ENCODE measurements at places on chromosomes 12 and 14.

GRCh38 chr12:132824053-132824452 is 4.6 kb downstream of the GOLGA3 start:
- no peak for DNase-seq

- DNase-seq = no peak
Observed at GRCh38 chr14:69226178-69226577, 33.8 kb upstream of the GALNT16 start.

DNA sequence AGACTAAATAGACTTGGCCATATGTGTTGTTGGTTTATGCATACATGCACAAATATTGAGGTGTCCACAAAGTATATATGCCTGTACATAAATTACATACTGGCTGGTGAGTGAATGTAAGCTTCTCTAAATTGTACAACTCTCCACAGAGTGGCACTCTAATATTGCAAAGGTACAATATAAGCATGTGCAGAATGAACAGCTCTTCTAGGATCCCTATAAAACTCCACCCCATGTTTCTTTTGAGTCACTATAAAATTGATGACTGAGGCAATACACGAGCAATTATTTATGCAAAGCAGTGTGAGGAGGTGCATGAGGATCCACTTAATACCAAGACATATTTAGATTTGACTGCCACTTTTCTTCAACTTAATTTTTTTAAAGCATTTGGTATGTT is 172.2 kb downstream of the NAV3 start:
- DNase-seq = no peak

GRCh38 chr14:29637411-29637810 is 290.2 kb downstream of the PRKD1 start:
- peak; percentile 32 for DNase-seq

GRCh38 chr12:100942984-100943749 is 148.6 kb downstream of the ANO4 start:
- DNase-seq = no peak

DNA sequence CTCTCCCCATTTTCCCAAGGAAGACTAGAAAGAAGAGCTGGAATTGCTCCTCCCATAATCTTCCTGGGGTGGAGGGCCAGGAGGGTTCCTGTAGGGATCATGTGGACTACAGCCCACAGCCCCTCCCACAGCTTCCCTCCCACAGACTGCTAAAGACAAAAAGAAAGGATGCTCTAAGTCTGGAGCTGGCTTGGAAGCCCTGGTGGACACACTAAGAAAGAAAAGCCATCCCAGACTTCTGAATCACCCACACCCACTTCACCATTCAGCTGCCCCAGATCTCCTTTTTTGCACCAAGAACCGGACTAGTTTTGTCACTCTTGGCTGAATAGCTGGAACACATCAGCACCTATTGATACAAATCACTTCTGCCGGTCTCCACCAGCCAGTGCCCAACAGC is 56.8 kb upstream of the PLXNC1 start:
- DNase-seq = no peak

GRCh38 chr14:54627540-54628363 is 60.8 kb downstream of the SAMD4A start:
- DNase-seq = no peak

DNA sequence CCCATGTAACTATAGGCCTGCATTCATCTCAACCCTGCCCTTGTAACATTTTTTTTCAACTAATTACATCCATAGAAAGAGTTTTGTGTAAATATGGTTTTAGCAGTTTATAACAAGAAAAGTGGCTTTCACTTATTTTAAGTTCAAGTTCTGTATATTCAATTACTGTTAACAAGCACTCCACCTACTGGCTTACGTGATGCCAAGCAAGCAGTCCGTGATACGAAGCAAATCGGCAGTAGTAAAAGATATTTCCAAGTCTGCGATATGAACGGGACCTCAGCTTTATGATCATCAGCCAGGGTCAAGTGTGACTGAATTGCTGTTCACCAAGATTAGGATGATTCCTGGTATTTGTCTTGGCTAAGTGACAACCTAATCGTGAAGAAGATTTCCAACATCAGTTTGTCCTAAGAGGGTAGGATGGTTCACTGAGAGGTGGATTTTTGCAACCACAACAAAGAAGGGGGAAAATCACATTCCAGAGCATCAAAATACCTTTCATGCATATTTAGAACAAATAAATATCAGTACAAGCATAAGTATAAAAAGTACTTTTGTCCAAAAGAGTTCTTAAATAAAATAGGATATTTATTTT is 456.2 kb downstream of the FOXG1 start:
- DNase-seq = no peak

GRCh38 chr12:32881107-32881506 is 15.5 kb downstream of the PKP2 start:
- DNase-seq = no peak

- DNase-seq = no peak
Observed at GRCh38 chr12:67980391-67980790, 8.9 kb upstream of the IFNG-AS1 start.

- no peak for DNase-seq
Observed at GRCh38 chr14:92470811-92471210, 42.8 kb upstream of the RIN3 start.

- no peak for DNase-seq
Observed at GRCh38 chr14:101542391-101542790, 18.9 kb upstream of the DIO3 start.

DNA sequence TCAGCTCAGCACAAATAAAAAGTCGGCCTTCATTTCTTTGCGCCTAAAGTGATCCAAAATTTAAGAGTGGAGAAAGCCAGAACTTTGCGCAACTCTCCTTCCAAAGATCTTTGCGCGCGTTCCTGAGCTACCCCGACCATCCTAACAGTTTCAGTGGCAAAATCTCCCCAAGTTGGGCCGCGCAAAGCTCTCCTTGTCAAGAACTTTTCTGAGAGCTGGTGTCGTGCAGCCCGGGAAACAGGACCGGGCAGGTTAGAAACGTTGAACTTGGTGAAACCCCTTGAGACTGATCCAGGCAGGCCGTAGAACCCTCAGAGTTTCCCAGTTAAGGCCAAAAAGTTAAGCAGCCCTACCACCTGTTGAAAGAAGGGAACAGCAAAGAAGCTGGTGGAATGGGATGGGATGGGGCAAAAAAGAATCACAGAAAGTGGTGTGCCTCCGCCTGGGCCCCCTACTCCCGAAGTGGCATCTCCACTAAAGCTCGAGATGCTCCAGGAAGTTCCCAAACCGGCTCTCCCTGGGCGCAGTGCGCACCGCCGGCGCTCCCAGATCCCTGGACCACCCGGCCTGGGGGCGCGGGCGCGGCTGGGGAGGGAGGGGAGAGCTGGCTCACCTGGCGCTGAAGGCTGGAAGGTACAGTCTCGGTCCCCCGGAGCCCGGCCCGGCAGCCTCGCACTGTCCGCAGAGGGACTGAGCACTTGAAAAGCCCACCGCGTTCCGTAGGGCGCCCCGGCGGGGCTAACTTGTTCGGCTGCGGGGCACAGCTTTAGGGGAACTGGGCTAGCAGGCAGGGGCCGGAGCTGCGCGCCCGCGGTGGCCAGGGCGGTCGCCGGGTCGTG is 768 bp downstream of the DBX2 start:
- no peak for DNase-seq

GRCh38 chr14:54474232-54474793 is 14.5 kb downstream of the GMFB start:
- no peak for DNase-seq

- no peak for DNase-seq
Observed at GRCh38 chr12:117235261-117235660, 45.0 kb upstream of the FBXO21 start.

GRCh38 chr12:92444763-92445162 is 258.0 kb upstream of the PLEKHG7 start:
- no peak for DNase-seq

GRCh38 chr14:71060274-71060673 is 153.0 kb downstream of the PCNX1 start:
- no peak for DNase-seq

DNA sequence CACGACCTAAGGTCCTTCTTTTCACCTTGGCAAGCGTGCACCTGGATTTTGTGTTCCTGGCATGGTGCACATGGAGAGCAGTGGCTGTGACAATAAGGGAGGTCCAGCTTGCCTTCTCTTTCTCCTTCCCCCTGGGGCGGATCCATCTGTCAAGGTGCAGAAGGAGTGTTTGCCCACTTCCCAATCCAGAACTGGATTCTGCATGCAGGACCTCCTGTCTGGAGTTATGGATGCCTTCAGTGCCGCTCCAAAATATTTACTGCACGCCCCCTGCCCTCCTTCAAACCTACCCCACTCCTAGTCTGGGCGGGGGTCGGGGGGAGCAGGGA is 192.7 kb downstream of the DPF3 start:
- DNase-seq = no peak

DNA sequence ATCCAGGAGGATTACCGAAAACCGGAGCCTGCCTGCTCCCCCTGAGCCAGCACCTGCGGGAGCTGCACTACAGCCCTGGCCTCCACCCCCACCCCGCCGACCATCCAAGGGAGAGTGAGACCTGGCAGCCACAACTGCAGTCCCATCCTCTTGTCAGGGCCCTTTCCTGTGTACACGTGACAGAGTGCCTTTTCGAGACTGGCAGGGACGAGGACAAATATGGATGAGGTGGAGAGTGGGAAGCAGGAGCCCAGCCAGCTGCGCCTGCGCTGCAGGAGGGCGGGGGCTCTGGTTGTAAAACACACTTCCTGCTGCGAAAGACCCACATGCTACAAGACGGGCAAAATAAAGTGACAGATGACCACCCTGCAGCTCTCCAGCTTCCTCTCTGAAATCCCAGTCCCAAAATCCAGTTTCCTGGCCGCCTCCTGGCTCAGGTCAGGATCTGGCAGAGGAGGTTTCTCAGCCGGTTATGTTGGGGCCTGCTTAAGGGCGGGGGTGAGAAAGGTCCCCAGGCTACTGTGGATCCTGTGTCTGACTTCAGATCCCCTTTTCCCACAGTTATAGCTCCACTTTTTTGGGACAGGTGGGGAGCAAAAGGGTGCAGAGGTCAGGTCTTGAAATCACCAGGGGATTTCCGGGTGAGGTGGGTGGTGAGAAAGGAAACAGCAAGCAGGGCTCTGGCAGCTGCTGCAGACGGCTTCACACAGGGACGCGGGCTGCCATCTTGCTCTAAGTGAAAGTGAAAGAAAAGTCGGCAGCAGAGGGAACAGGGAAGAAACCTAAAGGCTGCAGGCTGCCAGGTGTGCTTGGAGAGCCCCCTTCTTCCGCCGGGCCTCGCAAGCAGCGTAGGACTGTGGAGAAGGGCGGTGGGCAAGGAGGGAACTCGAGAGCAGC is at the start of gene TAPBPL:
Gene TAPBPL, plus strand, starts transcription at position 695 of the 897 bp plus-strand sequence. CDS start 207 bp downstream, outside the sequence.
- DNase-seq = peak; percentile 44

GRCh38 chr12:124298685-124299410 is 4.0 kb downstream of the RFLNA start:
- no peak for DNase-seq

DNA sequence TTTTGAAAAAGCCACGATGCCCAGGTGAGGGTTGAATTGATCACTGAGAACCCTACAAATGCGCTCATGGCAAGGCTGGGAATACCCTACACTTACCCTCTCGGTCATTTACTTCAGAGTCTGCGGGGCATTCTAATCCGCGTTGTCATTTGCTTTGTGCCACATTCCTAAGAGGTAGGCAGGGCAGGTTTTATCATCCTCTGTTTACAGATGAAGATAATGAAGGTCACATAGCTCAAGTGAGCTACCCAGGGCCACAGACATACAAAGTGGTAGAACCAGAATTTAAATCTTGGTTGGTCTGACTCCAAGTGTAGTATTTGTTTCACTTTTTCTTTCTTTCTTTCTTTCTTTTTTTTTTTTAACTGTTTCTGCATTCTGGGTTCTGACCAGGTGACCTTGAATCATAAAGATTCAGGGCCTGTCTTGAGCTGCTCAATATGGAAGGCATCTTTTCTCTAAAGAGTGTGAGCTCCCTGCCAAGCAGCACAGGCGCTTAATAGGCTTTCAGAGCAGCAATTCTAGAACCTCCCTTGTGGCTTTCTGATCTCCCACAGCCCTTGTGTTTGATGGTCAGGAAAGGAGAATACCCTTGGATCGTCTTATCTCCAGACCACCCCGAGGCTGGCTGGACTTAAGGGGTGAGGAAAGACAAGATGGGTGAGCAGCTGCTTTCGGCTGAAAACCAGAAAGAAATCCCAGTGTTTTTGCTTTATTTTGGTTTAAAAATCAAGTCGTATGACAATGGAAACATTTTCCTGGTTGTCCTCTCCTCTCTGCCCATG is 662 bp upstream of the BATF start:
- no peak for DNase-seq

- no peak for DNase-seq
Observed at GRCh38 chr14:92470215-92470614, 43.4 kb upstream of the RIN3 start.

DNA sequence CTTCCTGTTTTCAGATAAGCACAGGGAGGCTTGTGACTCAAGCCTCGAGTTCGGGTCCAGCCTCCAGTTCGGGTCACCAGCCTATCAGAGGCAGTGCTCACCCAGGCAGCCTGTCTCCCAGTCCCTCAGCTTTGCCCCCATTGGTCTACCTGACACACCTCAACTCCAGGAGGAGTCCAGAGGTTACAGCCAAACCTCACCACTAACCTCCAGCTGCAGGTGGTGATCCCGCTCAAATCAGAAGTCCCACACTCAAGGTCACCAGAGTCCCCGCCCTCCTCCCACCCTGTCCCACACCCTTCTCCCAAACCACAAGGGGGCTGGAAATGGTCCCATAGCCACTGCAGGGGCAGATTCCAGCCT is 42.1 kb downstream of the KDM2B start:
- DNase-seq = no peak

- no peak for DNase-seq
Observed at GRCh38 chr12:80293759-80294158, 150.3 kb upstream of the PTPRQ start.

- DNase-seq = no peak
Observed at GRCh38 chr14:86675059-86675458, 1145.1 kb downstream of the FLRT2 start.

DNA sequence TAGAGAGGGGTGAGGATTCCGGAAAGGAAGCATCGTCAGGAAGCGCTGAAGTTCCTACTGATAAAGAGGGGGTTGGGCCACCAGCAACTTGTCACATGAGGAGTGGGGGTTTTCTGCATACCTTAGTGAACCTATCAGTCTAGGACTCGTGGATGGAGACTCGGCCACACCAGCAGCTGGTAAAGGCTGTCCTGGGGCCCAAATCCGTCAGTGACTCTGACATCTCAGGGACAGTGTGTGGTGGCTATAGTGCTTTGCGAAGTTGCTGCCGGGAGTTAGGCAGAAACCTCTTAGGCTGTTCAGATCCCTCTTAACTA is 16.4 kb downstream of the RNASE2 start:
- no peak for DNase-seq

- DNase-seq = no peak
Observed at GRCh38 chr12:19003141-19003540, 126.4 kb upstream of the PLEKHA5 start.

DNA sequence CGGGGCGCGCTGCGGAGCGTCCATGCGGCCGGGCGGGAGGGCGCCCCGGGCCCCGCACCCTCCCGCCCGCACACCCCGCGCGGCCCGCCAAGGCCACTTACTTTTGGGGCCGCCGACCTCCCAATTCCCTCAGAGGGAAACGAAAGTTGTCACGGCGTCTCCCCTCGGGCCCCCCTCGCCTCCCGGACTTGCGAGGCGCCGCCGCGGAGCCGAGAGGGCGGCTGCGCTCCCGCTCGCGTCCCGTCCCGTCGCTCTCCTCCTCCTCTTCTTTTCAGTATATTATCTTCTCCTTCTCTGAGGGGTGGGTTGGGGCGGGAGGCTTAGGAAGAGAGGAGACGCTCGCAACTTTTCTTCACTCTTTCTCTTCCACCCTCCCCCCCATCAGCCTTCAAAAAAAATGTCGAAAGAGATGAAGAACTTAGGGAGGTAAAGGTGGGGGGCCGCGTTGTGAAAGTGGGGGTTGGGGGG is 613 bp downstream of the DUSP16 start:
- no peak for DNase-seq
